Stimulated activated CD8-positive, alpha-beta memory T cell treated with anti-CD3 and anti-CD28 coated beads, Interleukin-7, amount 100 ng/mL, for 1 hour (primary cell): ENCODE measurements at places on chromosomes 2 and 18.

- no peak for DNase-seq
Observed at GRCh38 chr2:15829985-15830384, 110.4 kb upstream of the MYCN start.

GRCh38 chr2:59693231-59693959 lies 860.1 kb downstream of the BCL11A start:
- DNase-seq: no peak

DNA sequence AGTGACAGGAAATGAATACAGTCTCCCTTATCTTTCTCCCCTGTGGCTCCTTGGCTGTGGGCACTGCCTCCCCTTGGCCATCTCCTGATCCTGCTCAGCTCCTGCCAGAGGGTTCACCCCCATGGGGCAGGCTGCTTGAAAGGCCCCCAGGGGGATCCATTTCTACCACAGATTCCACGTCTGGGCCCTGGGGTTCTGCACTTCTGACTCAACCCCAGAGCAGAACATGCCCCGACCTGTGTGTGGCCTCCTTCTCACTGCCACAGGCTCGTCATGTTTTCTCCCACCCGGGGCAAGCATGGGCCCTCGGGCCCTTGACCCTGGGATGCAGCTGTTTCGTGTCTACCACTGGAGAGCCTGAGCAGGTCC lies 122.2 kb downstream of the ACKR3 start:
- DNase-seq: no peak

GRCh38 chr2:70561893-70562292 lies 8.3 kb upstream of the TGFA start:
- no peak for DNase-seq

DNA sequence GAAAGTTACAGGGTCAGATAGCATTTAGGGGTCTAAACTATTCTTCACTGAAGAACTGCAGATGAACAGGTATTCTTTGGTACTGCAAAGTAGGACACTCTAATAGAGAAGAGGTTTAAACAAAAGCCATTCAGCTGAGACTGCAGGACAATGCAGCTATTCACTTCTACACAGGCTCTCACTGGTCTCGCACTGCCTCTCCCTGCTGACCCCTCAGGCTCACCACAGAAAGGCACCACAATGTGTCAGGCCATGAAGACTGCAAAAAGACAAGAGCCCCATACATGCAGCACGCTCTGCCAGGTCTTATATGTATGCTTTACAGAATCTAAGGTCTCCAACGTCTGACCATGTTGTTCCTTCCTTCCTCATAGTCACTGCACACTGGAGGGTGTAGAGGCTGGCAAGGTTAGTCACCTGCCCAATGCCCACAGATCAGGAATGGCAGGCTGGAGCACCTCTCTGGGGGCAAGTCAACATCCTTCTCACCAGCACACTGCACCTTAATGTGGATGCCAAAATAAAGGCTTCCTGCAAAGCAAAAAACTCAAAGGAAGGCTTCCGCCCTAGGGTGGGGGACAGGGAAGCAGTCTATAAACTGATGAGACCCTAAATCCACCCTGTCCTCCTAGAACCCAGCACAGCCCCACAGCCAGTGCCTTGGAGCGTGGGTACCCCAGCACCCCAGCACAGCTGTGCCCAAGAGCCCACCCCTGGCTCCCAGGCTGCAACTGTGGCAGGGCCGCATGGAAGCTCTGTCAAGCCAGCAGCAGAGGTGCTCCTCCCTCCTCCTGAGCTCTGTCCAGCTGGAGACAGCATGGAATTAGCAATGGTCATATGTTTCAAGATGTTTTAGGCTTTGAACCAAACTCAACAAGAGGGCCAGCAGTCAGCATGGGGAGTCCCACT lies 10.7 kb upstream of the RNU4ATAC start:
- DNase-seq: no peak

- no peak for DNase-seq
Observed at GRCh38 chr2:179351057-179351456, 86.4 kb upstream of the SESTD1 start.

- no peak for DNase-seq
Observed at GRCh38 chr2:194383401-194383800, 1273.6 kb upstream of the SLC39A10 start.

- no peak for DNase-seq
Observed at GRCh38 chr2:125573432-125573831, 1082.5 kb upstream of the GYPC start.

DNA sequence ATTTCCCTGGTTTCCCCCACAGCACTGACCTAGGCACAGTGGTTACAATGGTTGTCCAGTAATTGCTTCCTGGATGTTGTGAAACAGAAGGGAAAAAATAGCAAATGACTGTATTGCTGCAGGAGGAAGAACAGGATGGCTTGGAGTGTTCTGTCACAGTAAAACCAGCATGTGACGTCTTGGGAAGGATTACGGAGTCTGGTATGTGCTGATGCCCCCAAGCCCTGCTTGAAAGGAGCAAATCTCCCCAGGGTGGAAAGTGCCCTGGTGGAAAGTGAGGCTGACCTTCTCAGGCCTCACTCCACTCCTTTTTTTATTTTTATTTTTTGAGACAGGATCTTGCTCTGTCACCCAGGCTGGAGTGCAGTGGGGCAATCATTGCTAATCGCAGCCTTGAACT lies 7.8 kb downstream of the RAB11FIP5 start:
- no peak for DNase-seq

- DNase-seq: no peak
Observed at GRCh38 chr2:172710584-172711047, 25.0 kb upstream of the RAPGEF4 start.

DNA sequence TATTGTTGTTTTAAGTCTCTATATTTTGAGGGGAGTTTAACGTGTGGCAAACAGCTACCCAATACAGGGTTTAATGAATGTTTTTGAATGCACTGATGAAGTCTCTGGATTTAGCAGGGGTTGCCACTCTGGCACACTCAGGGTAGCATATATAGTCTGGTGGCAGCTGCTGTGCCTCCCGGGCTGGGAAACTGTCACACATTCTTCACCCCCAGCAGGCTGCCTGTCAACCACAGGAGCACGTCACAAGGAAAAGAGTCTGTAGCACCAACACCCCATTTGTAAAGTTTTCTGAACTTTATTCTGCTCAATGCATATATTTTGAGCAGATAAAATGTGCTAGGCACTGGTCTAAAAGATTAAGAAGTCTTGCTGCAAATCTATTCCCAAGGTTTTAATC lies 39.3 kb downstream of the NGEF start:
- no peak for DNase-seq

GRCh38 chr2:231648579-231649174 lies 56.0 kb downstream of the TEX44 start:
- no peak for DNase-seq

DNA sequence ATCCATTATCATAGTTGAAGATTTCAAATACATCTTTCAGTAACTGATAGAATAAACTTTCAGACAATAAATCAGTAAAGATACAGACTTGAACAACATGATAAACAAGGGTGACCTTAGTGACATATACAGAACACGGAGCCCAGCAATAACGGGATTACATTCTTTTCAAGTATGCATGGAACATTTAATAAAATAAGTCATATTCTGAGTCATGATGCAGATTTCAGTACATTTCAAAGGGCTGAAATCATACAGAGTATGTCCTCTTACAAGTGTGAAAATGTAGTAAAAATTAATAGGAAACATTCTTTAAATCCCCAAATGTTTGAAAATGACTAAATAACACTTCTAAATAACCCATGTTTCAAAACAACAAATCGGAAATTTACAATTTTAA lies 17.2 kb upstream of the KLHL29 start:
- no peak for DNase-seq

GRCh38 chr2:170733798-170734600 lies 18.9 kb downstream of the SP5 start:
- DNase-seq: no peak

- no peak for DNase-seq
Observed at GRCh38 chr18:11982981-11983380, 1.7 kb downstream of the IMPA2 start.

DNA sequence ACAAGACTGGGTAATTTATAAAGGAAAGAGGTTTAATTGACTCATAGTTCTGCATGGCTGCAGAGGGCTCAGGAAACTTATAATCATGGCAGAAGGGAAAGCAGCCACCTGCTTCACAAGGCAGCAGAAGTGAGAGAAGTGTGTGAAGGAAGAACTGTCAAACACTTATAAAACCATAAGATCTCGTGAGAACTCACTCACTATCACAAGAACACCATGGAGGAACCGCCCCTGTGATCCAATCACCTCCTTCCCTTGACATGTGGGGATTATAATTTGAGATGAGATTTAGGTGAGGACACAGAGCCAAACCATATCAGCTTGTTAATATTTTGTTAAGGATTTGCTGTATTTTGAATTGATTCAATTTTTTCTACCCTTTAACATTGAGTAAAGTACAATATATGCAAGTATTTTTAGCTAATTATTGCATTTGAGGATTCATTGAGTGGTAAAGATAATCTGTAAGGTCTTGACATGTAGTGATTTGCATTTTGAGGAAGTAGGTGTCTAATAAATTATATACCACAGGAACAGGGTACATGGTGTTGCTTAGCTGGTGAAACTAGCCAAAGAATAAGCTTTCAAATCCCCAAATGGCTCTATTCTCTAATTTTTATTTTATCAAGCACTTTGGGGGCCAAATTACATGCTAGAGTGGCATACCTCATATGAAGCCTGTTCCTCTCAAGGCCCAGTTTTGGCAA lies 3.9 kb upstream of the C2orf69 start:
- DNase-seq: no peak

GRCh38 chr2:47309952-47310800 lies 92.8 kb upstream of the MSH2 start:
- no peak for DNase-seq

- no peak for DNase-seq
Observed at GRCh38 chr2:237020090-237020489, 65.6 kb upstream of the COPS8 start.

DNA sequence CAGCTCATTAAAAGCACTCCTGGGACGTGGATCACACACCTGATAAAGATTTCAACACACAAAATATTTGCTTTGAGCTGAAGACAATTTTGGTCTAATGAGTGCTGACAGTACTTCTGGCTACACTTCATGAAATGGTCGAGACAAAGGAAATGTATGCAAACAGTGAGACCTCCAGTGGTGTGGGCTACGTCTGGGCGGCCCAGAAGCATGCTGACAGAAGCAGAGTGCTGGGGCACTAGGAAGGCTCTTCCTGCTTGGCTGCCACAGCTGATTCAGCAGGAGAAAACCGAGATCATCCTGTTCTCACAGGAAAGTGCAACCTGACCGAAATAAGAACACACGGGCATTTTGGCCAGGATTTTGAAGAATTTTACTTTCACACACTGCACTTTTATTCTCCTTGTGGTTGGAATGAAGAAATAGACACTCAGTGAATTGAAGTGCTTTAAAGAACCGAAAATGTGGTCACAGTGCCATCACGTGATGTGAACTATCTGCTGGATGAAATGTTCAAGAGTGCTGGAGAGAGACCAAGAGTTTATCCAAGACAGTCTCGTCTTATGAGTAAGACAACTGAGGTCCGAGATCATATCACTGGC lies 149.5 kb downstream of the CCBE1 start:
- no peak for DNase-seq

DNA sequence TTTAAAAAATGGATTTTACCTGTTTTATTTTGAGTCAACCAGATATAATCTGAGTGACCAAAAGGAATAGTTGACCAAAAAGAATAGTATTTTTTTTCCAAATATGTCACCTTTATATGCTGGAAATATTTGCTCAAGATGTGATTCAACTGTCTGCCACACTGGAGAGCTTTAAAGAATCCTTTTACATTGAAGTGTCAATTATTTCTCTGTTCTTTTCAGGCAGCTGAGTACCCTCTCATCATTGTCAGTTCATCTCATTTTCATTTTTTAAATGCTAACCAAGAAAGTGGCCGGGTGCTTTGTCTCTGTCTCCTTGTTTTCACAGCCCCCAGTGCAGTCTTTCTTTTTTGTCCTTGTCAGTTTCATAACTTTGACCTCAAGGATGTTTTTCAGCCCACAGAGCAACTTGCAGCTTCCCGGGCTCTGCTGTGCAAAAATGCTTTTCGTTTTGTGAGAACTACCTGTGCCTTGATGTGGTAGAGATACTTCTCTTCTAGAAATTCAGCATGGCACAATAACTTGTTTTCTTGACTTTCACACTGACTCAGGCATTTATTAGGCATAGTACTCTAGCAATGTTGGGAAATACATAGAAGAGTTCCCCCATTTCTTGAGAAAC lies 23.4 kb upstream of the CERS6 start:
- DNase-seq: no peak

DNA sequence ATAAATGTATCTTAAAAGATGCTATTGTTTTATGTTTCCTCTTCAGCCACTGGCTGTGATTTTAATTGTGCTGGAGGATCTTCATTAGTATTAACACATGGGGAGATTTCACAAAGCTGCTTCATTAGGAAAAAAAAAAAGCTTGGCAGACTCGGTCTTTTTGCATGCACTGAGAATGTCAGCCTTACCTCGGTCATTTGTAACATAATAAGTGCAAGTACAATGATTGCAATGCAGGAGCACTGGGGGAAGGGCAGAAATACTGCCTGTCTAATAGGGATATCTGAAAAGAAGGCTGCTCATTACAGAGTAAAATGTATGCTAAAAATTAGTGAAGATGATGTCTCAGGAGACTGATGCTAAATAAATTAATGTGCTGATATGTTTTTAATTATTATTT lies 1.3 kb upstream of the BAZ2B start:
- no peak for DNase-seq

DNA sequence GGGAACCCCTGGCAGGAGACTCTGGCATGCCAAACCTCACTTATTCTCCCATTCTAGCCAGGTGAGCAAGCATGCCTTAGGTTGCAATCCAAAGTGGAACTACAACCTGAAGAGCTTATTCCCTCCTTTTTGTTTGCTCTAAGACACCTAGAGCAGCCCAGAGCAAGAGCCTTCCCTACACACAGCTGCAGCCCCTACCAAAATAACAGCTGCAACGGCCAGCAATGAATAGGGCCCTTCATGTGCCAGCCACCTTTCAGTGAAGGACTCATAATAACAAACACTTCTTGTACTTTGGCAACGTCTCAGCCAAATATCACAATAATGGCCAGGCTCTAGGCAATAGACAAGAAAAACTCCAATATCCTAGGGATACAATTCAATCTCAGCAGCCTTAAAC lies 178.7 kb downstream of the ALK start:
- DNase-seq: no peak

DNA sequence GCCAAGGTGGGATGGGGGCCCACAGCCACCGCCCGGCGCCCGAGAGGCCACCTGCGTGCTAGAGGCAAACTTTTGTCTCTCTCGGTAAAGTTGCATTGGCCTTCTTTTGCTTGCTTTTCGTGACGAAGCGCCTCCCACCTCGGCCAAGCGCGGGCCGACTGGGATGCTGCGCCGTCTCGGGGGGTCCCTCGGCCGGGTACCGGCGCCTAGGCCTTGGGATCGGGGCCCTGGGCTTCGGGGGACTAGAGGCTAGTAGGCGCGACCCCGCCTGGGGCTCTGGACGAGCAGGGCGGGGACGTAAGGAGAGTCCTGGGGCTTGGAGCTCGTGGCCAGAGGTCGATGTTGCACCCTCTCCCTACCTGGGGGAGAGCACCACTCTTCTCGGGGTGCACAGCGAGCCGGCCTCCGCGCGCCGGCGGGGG lies 545 bp downstream of the GLI2 start:
- no peak for DNase-seq

DNA sequence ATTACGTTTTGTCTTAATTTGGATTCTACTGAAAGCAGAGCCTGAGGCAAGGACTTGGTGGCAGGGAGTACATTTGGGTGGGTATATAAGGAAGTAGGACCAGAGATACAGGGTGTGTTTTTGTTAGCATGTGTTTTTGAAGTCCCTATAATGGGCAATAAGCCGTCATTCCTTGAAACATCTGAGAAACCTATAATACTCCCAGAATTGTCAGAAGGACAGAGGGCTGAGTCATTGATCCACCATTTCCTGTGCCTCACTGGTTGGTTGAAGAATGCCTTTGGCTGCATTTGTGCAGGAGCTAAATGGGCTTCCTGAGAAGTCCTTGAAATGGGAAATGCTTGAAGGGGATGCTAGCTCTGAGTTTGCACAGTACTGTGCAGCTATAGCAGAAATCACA lies 281.8 kb upstream of the ZEB2 start:
- DNase-seq: no peak
